Right atrium auricular region (tissue), 2 donors: ENCODE measurements at places on chromosomes 1 and 21.

GRCh38 chr1:69673321-69673720 is 105.6 kb downstream of the LRRC7 start:
- no peaks in the 10 kb centered on the region for H3K4me1 ChIP-seq
- no peak overlapping the region for H3K27ac ChIP-seq
- H3K4me3 ChIP-seq, result no peak overlapping the region
- no peak for DNase-seq

DNA sequence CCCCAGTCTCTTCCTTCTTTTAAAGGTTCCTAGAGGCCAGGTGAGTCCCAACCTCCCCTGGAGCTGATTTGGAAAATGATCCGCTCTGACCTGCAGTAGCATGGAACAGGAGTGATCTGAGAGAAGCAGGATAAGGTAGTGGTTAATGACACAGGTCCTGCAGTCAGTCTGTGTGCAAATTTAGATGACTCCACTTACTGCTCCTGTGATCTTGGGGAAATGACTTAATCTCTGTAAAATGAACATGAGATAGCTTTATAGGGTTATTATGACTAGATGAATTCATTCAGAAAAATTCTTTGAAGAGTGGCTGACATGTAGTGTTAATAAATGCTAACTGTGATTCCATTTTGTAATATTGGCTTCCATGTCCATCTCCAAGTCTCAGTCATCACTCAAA is 374.9 kb upstream of the CAMK1G start:
- H3K27ac ChIP-seq, result no peak overlapping the region
- no peak for DNase-seq
- H3K4me3 ChIP-seq, result no peak overlapping the region
- no peaks in the 10 kb centered on the region for H3K36me3 ChIP-seq

GRCh38 chr1:232328486-232329102 is 301.3 kb downstream of the SIPA1L2 start:
- DNase-seq, result no peak
- H3K27ac ChIP-seq, result peak overlapping the region; percentile 27
- H3K4me1 ChIP-seq, result no peaks in the 10 kb centered on the region
- no peaks in the 10 kb centered on the region for H3K36me3 ChIP-seq
- H3K27me3 ChIP-seq, result no peaks in the 10 kb centered on the region

- no peak for DNase-seq
- no peak overlapping the region for H3K4me3 ChIP-seq
- no peaks in the 10 kb centered on the region for H3K4me1 ChIP-seq
- no peaks in the 10 kb centered on the region for H3K27me3 ChIP-seq
Observed at GRCh38 chr1:61674221-61674620, 50.7 kb downstream of the TM2D1 start.
